ENCODE measurements at places on chromosomes 5 and 9. TPM values are rescaled to one million over a fixed set of nuclear protein-coding genes. Genes with fewer than 3 reads are reported as not detected.

DENND1A gene
- 26.3 TPM for total RNA-seq

KIF24 gene
- 0.54 TPM for total RNA-seq

PROB1 gene
- 1.2 TPM for total RNA-seq

SPINK9 gene
- total RNA-seq: not detected

PCDHB16 gene
- 5.0 TPM for total RNA-seq

ENTREP1 gene
- 18.1 TPM for total RNA-seq

PCDHGC3 gene
- total RNA-seq: 60.2 TPM

FGF1 gene
- total RNA-seq: 4.1 TPM

ANKRD34B gene
- total RNA-seq: not detected

SLC24A2 gene
- 2.4 TPM for total RNA-seq

PCDHGA9 gene
- total RNA-seq: 6.6 TPM

HBEGF gene
- 17.4 TPM for total RNA-seq

CD74 gene
- total RNA-seq: 341 TPM

PCDHA9 gene
- total RNA-seq: 0.23 TPM

CYLC2 gene
- not detected for total RNA-seq

ENHO gene
- 0.30 TPM for total RNA-seq

PLPP7 gene
- total RNA-seq: 21.1 TPM
